ENCODE measurements at places on chromosomes 3 and 15.

DNA sequence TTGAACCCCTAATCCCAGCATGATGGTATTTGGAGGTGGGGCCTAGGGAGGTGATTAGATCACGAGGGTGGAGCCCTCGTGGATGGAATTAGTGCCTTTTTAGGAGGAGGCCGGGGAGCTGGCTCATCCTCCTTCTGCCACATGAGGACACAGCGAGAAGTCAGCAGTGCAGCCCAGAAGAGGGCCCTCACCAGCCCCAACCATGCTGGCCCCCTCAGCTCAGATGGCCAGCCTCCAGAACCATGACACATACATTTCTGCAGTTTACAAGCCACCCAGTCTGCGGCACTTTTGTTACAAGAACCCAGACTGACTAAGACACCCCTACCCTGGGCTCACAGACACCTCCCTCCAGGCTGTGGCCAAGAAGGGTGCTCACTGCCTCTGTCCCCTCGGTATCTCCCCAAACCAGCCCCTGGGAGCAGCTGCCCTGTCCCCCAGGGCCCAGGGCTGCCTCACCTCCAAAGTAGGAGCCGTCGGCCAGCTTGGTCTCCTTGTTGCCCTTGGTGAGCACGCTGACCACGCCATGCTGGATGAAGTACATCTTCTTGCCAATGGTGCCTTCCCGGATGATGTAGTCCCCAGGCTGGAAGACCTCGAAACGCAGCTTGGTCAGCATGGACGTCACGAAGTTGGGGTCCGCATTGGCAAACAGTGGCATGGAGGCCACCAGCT lies 44.1 kb downstream of the HCN4 start:
- no peak for DNase-seq

DNA sequence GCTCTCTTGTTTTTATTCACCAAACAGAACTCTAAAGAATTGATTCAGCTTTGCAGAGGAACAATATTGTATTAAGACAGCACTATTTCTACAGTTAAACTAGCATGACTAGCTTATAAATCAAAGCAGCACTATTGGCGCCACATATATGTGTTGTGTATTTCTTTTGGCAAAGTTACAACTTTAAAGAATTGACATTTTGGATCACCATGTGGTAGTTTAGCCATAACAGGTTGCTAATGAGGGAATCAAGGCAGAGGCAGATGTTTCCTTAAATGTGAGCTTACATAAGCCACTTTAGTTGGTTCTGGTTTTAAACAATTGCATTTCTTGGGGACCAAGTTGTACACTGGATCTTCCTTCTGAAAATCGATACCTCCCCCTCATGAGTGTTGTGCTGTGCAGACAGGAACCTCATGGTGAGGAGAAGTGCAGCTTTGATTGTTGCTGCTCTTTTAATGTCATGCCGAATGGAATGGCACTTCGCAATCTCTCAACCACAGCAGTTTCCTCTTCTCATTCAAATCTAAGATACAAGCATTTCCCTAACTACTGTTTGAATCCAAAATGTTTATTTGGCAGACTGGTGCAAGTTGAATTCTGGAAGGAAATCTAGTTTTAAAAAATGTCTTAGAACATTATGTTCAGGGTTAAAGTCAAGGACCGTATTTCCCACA lies 151.2 kb downstream of the MYRIP start:
- DNase-seq = no peak

DNA sequence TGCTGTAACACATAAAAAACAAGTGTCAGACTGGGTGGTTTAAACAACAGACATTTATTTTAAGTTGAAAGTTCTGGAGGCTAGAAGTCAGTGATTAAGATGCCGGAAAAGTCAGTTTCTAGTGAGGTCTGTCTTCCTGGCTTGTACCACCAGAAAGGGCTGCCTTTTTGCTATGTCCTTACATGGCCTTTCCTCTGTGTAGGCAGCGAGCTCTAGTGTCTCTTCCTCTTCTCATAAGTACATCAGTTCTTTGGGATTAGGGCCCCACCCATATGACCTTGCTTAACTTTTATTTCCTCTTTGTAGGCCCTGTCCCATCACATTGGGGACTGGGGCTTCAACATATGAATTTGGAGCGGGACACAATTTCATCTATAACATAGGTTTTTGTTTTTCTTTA lies 128.0 kb downstream of the BBX start:
- DNase-seq = no peak

DNA sequence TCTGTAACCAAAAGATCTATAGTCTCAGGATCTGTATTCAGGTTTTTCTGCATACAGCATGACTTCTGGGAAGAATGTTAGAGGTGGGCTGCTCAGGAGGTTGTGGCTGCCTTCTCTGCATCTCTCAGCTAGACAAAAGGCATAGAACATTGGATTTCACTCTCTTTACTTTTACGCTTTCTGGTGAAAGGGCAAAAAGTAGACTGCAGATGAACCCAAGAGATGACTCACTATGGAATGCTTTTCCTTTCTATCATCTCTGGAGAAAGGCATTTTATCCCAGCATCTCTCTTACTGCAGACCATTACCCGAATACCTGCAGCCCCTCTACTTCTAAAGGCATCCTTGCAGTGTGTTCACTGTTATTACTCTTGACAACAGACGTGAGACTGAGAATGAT lies 222.2 kb downstream of the WNT5A start:
- DNase-seq = no peak

- no peak for DNase-seq
Measured at GRCh38 chr3:53293867-53294266, 38.0 kb upstream of the TKT start.

DNA sequence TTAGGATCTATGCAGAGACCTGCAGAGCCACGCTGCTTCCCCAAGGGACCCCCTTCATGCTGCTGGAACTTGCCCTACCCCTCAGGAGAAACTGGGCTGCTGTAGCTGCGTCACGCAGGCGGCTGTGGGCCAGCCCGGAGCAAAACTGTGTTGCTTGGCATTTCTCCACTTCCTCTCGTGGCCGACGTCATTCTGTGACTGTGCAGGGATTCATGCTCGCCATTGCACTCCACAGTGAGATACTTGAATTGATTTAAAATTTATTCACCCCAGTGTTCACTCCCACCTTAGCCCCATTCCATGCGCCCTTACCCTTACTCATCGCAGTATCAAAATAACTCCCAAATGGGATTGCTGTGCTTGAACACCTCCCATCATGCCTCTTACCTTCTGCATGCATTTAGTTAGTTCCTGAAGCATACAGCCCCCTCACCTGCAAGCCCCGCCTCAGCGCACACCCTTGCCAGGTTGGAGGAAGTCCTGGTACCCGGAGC lies 45.7 kb downstream of the TMEM44 start:
- DNase-seq = no peak

GRCh38 chr3:98691897-98692296 lies 71.2 kb upstream of the ST3GAL6 start:
- DNase-seq = no peak

- no peak for DNase-seq
Measured at GRCh38 chr15:63971904-63972303, 74.4 kb downstream of the DAPK2 start.
